ENCODE measurements at places on chromosomes 12 and 14.
A peak's percentile ranks its signal among the peaks of the same experiment; 100 is the strongest.

- DNase-seq, result no peak
Observed at GRCh38 chr14:61321385-61322010, at the start of gene PRKCH. TSS of gene PRKCH (plus strand) at chr14:61321579. CDS start at chr14:61322102, 523 bp downstream.

- DNase-seq, result no peak
Observed at GRCh38 chr12:9721394-9722092, 11.4 kb downstream of the CLECL1 start.

GRCh38 chr14:93764211-93764659 is 24.1 kb downstream of the PRIMA1 start:
- DNase-seq, result peak; percentile 2

DNA sequence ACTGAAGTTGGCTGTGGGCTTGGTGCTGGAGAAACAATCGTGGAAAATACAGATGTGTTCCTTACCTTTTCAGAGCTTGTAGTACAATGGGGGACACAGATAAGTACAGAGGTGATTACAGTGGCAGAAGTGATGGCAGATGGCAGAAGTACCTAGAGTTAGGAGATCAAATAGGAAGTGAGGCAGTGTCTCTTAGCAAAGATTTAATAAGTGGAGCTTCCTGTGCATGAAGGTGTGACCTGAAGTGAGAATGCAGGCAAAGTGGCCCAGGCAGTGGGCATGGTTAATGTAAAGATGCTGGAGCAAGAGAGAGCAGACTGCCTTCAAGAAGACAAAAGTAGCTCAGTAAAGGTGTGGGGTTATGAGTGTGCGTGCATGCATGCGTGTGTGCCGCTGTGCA is 16.0 kb downstream of the LRRK2 start:
- no peak for DNase-seq

DNA sequence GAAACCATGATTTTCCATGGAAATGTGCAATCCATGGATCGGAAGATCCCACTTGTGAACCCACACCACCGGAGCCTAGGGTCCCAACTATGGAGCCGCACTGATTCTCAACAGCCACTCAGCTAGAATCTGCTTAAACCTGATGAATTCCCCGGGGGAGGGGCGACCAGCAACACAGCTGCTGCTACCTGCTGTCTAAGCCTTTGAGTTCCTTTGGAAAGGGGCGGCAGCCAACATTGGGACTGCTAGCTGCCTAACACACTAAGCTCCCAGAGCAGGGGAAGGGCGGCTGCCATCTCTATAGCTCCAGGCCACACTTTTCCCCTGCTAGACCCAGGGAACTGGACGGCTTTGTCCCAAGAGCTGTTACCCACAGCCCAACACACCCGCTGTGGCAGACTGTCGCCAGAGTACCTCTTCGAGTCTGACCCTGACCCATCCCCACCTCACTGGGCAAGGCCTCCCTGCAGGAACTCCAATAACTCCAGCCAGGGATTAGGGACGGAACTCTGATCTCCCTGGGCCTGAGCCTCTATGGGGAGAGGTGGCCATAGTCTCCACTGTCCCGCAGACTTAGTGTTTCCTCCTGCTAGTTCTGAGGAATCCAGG is 205.8 kb upstream of the SLC16A7 start:
- no peak for DNase-seq

GRCh38 chr14:56491299-56492285 is 88.0 kb upstream of the TMEM260 start:
- peak; percentile 12 for DNase-seq

DNA sequence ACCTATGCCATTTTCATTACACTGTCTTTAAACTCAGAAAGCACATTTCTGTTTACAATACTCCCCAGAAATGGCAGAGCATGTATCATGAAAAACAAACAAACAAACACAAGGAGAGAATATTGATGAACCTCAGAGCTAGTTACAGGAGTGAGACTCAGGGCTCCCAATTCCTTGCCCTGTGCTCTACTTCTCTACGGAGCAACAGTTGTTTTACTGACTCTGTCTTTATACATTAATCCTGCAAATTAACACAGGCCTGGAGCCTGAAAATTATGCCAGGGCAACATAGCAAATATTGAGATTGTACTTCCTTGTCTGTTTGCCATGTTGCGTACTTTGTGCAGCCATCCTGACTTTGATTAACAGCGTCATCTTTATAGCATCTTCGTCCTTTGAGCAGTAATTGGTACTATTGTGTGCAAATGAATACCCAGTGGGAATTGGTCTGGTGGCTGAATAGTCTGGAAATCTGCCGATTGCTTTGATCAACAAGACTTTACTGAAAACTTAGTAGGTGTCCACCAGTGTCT is 15.2 kb upstream of the AKAP6 start:
- DNase-seq, result no peak

GRCh38 chr12:24979976-24980730 is 31.3 kb upstream of the BCAT1 start:
- no peak for DNase-seq

DNA sequence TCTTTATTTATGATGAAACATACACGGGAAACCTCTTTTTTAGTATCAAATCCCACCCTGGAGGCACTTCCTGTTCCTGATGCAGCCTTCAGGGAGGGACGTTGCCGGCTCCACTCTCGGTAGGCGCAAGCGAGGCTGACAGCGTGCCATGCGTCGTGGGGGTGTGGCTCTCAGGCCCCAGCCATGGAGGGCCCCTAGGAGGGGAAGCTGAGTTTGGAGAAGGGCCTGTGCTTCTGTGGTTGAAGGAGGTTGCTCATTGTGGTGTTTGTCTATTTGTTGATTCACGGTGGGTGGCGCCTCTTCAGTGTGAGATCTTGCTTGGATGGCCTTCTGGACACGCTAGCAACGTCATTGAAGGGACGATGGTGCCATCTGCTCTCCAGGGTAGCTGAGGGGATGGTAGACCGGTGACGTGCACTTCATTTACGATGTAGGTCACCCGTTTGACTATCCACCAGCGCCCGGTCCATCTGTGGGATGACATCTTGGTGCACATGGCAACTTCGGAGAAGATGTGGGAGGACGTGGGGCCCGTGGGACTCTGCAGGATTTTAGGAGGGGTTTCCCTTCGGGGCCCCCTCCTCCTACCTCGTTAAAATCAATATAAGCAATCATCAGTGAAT is 126.3 kb upstream of the RTL1 start:
- DNase-seq, result no peak

Data from HS-27A (cell line).